ENCODE measurements at places on chromosomes 11 and 22.

DNA sequence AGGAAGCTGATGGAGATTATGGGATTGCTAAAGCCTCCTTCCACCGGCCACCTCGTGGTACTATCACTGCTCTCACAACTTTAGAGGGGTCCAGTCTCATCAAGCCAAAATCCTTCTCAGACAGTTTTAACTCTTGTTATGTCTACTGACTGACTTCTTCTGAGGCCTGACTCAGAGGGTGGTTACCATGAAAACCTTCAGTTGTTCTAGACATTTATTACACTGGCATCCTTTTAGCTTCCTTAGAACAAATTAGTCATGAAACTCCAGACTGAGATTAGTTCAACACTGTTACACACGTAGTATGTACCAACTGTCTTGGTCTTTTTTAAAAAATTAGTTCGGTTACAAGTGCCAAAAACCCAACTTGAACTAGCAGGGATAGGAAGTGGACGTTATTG is 7.5 kb downstream of the DIXDC1 start:
- DNase-seq: no peak

DNA sequence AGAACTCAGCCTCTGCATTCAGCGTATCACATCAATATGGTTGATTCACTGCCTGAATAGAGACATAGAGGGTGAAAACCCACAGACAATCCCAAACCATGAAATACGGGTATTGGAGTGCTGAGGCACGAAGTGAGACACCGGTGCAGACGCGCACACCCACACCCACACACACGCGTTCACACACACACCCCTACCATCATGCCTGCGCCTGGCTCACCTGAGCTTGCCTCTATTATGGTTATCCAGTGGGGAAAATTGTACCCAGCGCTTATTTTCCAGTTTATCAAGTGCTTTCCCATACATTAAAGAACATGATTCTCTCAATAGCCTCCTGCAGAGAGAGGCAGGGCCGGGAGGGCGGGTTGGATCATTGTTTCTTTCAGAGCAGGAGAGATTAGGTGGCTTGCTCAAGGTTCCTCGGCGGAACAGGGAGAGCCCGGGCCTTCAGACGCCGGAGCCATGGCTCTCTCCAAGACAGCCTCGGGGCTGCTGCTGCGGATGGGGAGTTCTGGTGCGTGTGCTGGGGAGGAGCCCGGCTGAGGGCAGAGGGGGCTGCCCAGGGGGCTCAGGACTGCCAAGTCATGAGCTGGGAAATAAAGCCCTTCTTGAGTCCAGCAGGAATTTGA is 78.9 kb upstream of the THY1 start:
- DNase-seq: no peak

DNA sequence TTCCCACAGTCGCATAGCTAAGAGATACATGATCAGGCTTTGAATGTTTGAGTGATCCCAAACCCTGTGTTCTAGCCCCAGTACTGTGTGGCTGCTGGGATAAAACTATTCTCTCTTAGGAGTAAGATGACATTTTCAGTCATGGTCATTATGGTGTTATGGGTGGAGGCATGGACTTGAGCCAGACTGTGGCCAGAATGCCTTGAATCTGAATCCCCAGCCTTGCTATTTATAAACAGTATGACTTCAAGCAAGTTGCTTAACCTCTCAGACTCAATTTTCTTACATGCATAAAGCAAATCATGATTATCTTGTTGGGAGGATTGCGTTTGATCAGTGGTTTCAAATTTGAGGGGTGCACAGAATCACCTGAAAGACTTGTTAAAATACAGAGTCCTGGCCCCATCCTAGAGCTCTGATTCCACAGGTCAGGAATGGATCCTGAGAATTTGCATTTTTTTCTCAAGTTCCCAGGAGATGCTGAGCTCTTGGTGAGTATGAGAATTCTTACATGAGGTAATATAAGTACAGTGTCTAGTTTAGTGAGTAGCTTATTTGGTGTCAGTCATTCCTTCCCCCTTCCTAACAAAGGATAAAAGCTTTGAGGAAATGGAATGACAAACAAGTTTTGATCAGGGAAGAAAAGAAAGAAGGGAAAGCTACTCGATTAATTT is 571.7 kb downstream of the METTL15 start:
- no peak for DNase-seq

GRCh38 chr11:68925611-68926010 is 21.9 kb downstream of the IGHMBP2 start:
- no peak for DNase-seq

- no peak for DNase-seq
These were observed 113.6 kb downstream of the MICAL3 start for GRCh38 chr22:17910561-17911311.

DNA sequence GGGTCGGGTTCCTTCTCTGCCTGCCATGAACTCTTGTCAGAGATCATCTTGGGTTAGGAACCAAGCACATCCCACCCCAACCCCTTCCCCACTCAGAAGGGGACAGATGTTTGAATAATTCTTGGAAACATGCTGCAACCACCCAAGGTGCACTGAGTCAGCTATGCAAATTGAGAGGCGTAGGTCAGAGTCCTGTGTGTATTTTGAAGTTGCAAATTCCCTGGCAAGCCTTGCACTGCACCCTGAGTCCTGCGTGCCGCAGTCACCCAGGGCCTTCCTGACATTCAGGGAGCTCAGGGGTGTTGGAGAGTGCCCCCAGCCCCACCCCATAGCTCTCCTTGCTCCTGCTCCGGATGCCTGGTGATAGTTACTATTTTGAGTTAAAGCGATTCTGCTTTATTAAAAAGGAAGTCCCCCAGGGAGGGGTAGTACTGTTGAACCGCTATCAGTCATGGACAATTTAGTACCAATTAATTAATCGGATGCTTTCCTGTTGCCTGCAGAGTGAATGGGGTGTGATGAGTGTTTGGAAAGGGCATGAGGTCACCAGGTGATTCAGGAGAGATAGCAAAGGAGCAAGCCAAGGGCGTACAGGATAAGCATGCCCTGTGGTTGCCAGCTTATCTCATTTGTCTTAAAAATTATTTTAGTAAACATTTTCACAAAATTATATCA is 123.7 kb downstream of the GRIK4 start:
- DNase-seq: no peak

GRCh38 chr22:27697888-27698287 is 103.7 kb downstream of the MN1 start:
- DNase-seq: no peak

- DNase-seq: no peak
These were observed 172.5 kb downstream of the CTTN start for GRCh38 chr11:70570693-70571395.

GRCh38 chr11:6260207-6260726 is 629 bp downstream of the CCKBR start:
- DNase-seq: no peak
